Pancreas (tissue), 10 donors: ENCODE measurements at places on chromosomes 11 and 22.

DNA sequence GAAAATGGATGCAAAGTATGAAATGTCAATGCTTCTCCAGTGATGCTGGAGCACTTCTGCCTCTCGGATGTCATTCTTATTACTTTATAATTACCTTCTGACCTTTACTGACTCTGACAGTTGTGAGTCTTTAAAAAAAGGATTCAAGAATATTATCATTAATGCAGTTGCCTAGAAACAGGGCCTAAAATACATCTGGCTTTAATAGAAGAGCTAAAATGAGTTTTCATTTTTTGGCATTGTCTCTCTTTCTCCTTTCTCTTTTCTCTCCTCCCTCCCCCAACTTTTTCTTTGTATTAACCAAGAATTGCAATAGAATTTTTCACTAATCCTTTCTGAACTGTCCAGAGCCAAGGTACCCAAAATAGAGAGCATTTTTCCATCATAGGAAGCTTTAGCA, 45.9 kb downstream of the FDX1 start:
- no peak overlapping the region for H3K27ac ChIP-seq
- no peaks in the 10 kb centered on the region for H3K27me3 ChIP-seq

DNA sequence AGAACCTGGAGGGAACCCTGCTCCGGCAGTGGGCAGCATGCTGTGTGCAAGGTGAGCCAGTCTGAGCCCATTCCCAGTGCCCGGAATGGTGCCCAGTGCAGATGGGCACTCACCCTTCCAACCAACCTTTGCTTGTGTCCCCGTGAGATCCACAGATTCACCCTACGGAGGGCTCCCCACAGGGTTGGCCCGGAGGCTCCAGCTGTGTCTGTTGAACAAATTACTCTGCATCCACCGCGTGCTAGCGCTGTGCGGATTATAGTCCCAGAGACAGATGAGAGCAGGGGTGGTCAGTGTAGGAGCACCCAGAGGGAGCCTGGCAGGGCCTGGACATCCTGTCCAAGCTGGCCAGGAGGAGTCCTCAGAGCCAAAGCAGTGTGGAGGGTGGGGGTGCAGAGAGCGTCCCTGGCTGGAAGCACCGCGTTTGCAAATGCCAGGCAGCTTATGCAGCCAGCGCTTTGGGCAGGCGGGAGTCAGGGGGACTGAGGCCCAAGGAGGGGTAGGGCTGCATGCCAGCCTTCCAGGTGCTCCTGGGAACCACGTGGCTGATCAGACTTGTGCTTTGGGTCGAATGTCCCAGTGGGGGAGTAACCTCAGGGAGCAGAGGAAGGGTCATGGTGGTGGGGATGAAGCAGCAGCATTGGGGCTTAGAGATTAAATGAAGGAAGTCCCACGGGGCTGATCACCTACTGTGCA, 80.5 kb downstream of the KCNQ1 start:
- H3K36me3 ChIP-seq, result no peaks in the 10 kb centered on the region
- peak; percentile 73 for DNase-seq
- no peak overlapping the region for H3K27ac ChIP-seq
- no peak overlapping the region for H3K4me3 ChIP-seq
- H3K4me1 ChIP-seq, result peaks cover 6% of the 10 kb centered on the region

DNA sequence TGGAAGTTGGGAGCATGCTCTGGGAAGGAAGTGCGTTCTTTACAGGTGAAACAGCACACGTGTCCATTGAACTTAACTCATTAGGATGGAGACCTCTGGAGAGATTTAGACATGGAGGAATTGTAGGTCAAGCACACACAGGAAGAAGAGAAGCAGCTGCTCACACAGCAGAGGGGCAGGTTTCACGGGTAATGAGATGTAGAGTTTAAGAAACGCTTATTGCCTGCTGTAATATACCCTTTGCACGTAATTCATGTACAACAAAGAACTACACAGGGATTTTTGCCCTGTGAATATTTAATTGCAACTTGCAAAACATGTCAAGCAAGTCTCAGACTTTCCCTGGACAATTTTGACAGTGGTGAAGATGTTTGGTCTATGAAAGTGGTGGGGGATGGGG, 508.0 kb downstream of the OPCML start:
- no peak for DNase-seq
- H3K36me3 ChIP-seq, result no peaks in the 10 kb centered on the region
- no peak overlapping the region for H3K27ac ChIP-seq
- H3K4me3 ChIP-seq, result no peak overlapping the region
- no peaks in the 10 kb centered on the region for H3K4me1 ChIP-seq

- H3K27me3 ChIP-seq, result no peaks in the 10 kb centered on the region
- no peaks in the 10 kb centered on the region for H3K36me3 ChIP-seq
- peak within 1 kb of the TSS; percentile 43 for H3K4me3 ChIP-seq
- H3K27ac ChIP-seq, result no peak within 1 kb of the TSS
- no peaks in the 10 kb centered on the region for H3K4me1 ChIP-seq
Measured at GRCh38 chr11:93330446-93330984, at the start of gene DEUP1. Gene DEUP1 (plus strand): TSS chr11:93330742. CDS start chr11:93332260, 1,518 bp downstream.

- peaks cover 40% of the 10 kb centered on the region for H3K4me1 ChIP-seq
- H3K27ac ChIP-seq, result peak overlapping the region; percentile 57
- H3K36me3 ChIP-seq, result no peaks in the 10 kb centered on the region
- no peaks in the 10 kb centered on the region for H3K27me3 ChIP-seq
- H3K4me3 ChIP-seq, result no peak overlapping the region
Measured at GRCh38 chr11:2459016-2459725, 14.4 kb downstream of the KCNQ1 start.

DNA sequence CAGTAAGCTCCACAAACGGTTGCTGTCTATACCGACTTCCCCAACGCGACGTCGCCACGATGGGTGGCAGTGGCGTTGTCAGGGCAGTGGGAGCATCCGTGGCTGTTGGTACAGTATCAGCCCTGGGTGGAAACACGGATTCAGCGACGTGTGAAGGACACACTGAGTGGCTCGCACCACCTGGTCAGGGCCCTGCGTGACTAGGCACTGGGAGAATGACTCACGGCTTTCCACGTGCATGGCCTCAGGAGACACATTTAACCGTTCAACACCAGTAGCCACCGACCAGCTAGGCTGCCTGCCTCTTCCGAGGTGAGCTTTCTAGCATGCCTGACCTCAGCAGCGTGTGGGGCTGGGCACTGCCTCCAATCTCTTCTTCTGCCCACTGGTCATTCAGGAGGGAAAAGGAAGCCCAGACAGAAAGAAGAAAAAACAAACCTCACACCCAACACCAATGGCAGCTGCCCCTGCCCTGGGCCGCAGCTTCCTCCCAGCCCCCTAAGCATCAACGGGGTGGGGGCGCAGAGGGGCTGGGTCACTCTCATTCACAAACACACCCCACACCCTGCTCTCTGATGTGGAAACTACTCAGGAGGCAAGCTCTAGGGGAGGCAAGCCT, 59.0 kb downstream of the MYH9 start:
- H3K27ac ChIP-seq, result peak overlapping the region; percentile 82
- H3K27me3 ChIP-seq, result no peaks in the 10 kb centered on the region
- H3K36me3 ChIP-seq, result peaks cover 28% of the 10 kb centered on the region
- no peak overlapping the region for H3K4me3 ChIP-seq
- no peak for DNase-seq

GRCh38 chr22:50576806-50577696, 1.2 kb downstream of the CPT1B start:
- no peaks in the 10 kb centered on the region for H3K36me3 ChIP-seq
- H3K4me1 ChIP-seq, result peaks cover 4% of the 10 kb centered on the region
- H3K27me3 ChIP-seq, result no peaks in the 10 kb centered on the region
- H3K4me3 ChIP-seq, result no peak overlapping the region
- H3K27ac ChIP-seq, result no peak overlapping the region

- H3K4me1 ChIP-seq, result no peaks in the 10 kb centered on the region
- H3K27me3 ChIP-seq, result no peaks in the 10 kb centered on the region
- H3K4me3 ChIP-seq, result no peak overlapping the region
- DNase-seq, result no peak
- no peak overlapping the region for H3K27ac ChIP-seq
Measured at GRCh38 chr11:61049063-61049377, 53.3 kb upstream of the CD5 start.

GRCh38 chr11:119180729-119181676, 4.3 kb upstream of the NHERF4 start:
- no peak for DNase-seq
- H3K4me1 ChIP-seq, result no peaks in the 10 kb centered on the region
- no peak overlapping the region for H3K27ac ChIP-seq
- H3K36me3 ChIP-seq, result no peaks in the 10 kb centered on the region
- no peaks in the 10 kb centered on the region for H3K27me3 ChIP-seq
- H3K4me3 ChIP-seq, result no peak overlapping the region

DNA sequence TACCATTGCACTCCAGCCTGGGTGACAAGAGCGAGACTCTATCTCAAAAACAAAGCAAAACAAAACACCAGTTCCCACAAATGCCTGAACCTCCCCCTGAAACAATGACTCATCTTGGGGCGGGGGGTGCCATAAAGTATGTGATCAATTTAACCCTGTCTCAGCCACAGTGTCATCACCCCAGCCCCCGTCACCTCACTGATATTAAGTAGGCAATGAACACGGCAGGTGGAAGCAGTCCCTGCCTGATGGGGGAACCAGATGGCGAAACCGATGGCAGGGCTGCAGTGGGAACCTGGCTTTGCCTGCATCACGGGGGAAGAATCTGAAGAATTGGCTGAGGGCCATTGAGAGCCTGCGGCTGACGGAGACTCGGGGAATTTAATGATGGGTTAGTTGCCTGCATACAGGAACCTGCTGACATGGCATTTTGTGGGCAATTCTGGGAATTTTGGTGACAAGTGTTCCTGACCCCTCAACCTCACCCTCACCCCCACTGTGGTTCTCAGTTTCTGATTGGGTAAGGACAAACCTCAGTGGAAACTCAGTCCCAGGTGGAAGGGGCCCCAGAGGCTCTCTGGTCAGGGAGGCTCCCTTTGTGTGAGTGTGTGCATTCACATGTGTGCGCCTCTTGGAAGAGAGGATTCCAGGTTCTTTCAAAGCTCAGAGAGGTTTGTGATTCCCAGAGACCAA, 39.1 kb upstream of the SHISAL1 start:
- peaks cover 3% of the 10 kb centered on the region for H3K27me3 ChIP-seq
- no peaks in the 10 kb centered on the region for H3K4me1 ChIP-seq
- H3K36me3 ChIP-seq, result no peaks in the 10 kb centered on the region
- no peak overlapping the region for H3K4me3 ChIP-seq

DNA sequence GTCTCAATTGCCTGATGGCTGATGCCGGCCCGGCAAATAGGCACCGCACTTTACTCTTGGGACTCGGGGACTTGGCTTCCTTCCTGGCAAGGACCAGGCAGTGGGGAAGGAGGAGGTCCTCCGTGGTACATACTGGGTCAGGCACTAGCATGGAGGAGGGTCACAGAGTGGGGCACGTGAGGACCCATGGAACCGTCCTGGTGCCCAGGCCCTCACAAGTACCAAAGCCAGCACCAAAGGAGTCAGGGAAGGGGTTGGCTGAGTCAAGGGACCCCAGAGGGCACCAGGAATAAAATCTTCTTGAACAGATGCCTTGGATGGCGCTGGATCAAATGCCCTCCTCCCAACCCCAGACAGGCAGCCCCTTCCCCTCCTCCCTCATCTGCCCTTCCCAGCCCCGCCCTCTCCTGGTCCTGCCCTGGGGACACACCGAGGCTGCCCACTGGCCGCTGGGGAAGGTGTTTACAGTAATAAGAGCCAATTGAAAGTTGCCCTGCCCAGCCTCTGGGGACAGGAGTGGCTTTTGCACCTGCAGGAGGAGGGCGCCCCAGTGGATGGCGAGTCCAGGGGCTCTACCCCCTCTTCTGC, 5.6 kb upstream of the CARNS1 start:
- no peak overlapping the region for H3K4me3 ChIP-seq
- no peaks in the 10 kb centered on the region for H3K36me3 ChIP-seq
- no peaks in the 10 kb centered on the region for H3K27me3 ChIP-seq
- H3K4me1 ChIP-seq, result no peaks in the 10 kb centered on the region
- H3K27ac ChIP-seq, result no peak overlapping the region
- no peak for DNase-seq

DNA sequence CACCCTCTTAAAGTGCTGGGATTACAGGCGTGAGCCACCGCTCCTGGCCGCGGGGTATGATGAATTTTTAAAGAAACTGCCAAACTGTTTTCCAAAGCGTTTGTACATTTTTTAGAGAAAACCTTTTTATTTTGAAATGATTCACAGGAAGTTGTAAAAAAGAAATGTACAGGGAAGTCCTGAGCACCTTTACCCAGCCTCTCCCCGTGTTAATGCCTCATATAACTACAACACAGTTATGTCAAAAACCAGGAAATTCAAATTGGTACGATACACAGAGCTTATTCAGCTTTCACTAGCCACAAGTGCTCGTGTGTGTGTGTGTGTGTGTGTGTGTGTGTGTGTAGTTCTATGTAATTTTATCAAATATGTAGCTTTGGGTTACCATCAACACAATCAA, 7.0 kb upstream of the FAM118A start:
- DNase-seq, result no peak
- no peak overlapping the region for H3K4me3 ChIP-seq
- no peaks in the 10 kb centered on the region for H3K27me3 ChIP-seq
- no peaks in the 10 kb centered on the region for H3K4me1 ChIP-seq

GRCh38 chr11:79076526-79077115, 364.2 kb downstream of the TENM4 start:
- peak; percentile 73 for DNase-seq
- H3K36me3 ChIP-seq, result no peaks in the 10 kb centered on the region
- no peak overlapping the region for H3K4me3 ChIP-seq
- no peaks in the 10 kb centered on the region for H3K4me1 ChIP-seq
- no peaks in the 10 kb centered on the region for H3K27me3 ChIP-seq

DNA sequence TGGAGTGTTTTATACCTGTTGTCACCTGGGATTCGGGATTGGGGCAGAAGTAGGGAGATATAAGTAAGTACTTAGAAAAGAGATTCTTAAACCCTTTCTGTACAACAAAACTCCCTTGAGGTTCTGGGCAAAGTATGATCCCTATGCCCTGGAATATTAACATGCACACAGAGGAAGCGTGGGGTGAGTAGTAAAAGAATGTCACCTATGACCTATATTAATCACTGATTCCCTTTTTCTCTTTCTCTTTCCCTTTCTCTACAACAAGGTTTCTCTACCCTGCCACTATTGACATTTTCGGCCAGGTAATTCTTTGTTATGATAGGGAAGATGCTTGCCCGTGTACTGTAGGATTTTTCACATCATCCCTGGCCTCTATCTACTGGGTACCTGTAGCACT, 209.7 kb upstream of the PLET1 start:
- H3K4me1 ChIP-seq, result no peaks in the 10 kb centered on the region
- no peaks in the 10 kb centered on the region for H3K27me3 ChIP-seq
- no peak overlapping the region for H3K4me3 ChIP-seq
- DNase-seq, result no peak

DNA sequence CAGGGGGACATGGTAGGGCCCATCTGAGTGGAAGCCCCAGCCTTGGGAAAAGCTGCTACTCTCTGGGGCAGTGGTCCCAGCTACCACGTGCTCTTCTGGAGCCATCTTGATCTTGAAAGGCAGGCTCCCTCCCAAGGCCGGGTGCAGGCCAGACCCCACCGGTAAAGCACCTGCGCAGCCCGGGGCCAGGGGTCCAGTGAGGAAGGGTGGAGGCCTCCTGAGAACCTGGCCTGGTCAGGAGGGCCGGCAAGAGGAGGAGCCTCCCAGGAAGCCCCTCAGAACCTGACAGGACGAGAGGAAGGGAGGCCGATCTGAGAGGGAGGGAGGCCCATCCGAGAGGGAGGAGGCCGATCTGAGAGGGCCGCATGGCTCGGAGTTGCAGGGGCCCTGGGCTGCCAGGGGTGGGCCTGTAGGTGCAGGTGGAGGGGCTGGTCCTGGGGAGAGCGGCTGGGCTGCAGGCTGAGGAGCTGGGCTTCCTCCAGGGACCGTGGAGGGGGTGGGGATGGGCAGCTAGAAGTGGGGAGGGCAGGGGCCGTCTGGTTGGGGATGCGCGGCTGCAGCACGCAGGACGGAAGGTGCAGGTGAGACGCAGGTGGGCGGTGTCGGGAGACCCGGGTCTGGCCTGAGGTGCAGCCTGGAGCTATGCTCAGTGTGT, 529 bp downstream of the GRAMD4 start:
- DNase-seq, result no peak
- no peak overlapping the region for H3K27ac ChIP-seq
- no peaks in the 10 kb centered on the region for H3K36me3 ChIP-seq
- no peak overlapping the region for H3K4me3 ChIP-seq
- no peaks in the 10 kb centered on the region for H3K4me1 ChIP-seq
